Activated CD4-positive, alpha-beta T cell treated with anti-CD3 and anti-CD28 coated beads, Interleukin-2, amount 10 ng/mL, durations not matched to agents 7 days and 5 days (primary cell): ENCODE measurements at places on chromosomes 1 and 21.
A peak's percentile ranks its signal among the peaks of the same experiment; 100 is the strongest.

- no peak for DNase-seq
Measured at GRCh38 chr1:101745551-101746270, 251.0 kb downstream of the OLFM3 start.

GRCh38 chr1:229862017-229862774 is 204.8 kb upstream of the GALNT2 start:
- DNase-seq = no peak

DNA sequence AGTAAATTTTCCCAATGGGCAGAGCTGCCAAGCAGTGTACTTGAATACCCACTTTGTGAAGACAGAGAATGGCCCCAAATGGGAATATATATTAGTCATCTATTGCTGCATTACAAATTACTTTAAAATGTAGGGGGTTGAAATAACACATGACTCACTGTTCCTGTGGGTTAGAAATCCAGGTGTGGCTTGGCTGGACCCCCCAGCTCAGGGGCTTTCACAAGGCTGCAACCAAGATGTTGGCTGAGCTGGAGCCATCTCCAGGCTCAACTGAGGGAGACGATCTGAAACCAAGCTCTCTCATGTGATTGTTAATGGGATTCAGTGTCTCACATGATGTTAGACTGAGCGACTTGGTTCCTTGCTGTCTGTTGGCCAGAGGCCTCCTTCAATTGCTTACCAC is 33.4 kb upstream of the ARHGAP29 start:
- no peak for DNase-seq

GRCh38 chr1:184563308-184563707 is 176.5 kb downstream of the C1orf21 start:
- DNase-seq = no peak

- no peak for DNase-seq
Measured at GRCh38 chr1:46190539-46190938, 7.7 kb downstream of the POMGNT1 start.

GRCh38 chr1:170296642-170297041 is 150.9 kb downstream of the NTMT2 start:
- DNase-seq = no peak

GRCh38 chr1:24503059-24503751 is 569 bp downstream of the RCAN3 start:
- peak; percentile 55 for DNase-seq
